A673 (cell line): ENCODE measurements at places on chromosomes 5 and 9.

DNA sequence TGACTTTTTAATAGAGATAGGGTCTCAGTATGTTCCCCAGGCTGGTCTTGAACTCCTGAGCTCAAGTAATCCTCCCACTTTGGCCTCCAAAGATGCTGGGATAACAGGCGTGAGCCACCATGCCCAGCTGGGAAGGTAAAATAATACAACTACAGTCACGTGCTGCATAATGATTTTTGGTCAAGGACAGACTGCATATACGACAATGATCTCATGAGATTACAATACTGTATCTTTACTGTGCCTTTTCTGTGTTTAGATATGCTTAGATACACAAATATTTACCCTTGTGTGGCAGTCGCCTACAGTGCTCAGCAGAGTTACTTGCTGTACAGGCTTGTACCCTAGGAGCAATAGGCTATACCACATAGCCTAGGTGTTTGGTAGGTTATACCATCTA lies 14.2 kb upstream of the IRF1 start:
- DNase-seq: no peak

DNA sequence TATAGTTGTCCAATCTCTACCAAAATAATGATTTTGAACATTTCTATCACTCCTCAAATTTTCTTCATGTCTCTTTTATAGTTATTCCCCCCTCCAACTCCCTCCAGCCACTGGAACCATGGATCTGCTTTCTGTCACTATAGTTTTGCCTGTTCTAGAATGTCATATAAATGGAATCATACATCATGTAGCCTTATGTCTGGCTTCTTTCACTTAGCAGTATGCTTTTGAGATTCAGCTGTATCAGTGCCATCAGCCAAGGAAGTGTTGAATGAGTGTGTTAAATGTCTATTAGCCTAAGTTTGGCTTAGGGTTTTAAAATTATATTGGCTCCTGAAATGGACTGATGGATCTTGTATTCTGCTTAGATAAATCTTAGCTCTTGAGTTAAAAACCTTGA lies 36.0 kb downstream of the UBE2D2 start:
- no peak for DNase-seq

DNA sequence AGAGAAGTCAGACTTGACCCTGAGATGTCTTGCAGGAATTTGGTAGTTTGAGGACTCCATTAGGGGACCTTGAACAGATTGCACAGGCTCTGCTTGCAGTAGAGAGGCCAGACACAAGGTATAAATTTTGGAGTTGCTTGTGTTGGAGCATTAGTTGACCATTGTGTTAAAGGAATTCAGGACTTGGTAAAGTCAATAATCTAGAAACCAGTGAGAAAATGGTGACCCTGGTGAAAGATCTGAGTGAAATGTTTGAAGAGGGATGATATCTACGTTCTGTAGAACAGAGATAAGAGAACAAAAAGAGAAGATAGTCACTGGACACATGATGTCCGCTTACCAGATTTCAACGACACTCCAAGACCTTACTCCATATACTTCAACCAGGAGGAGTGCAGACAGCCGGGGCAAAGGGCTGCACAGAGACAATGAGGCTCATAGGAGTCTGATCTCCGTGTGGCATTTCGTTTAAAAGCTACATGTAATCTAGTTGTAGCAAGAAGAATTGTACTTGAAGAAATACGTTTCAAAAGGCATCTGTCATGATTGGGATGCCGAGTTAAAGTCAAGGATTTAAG lies 13.2 kb downstream of the DNAJC25 start:
- DNase-seq: no peak

DNA sequence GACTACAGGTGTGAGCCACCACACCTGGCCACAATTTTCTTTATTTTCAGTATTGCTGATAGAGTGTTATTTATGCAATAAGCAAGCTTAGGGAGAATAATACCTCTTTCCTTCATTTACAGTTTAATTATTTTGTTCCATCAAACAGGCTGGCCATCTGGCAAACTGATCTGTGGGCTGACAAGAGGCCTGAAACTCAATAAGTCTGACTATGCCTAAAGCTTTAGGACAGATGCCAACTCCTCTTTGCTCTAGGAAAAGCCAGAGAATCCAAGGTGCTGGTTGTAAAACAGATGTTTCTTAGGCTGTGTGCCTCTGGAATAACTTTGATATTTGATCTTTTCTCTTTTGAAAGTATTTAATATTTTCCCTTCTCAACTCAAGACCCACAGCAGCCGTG lies 98.4 kb downstream of the TARS1 start:
- no peak for DNase-seq

DNA sequence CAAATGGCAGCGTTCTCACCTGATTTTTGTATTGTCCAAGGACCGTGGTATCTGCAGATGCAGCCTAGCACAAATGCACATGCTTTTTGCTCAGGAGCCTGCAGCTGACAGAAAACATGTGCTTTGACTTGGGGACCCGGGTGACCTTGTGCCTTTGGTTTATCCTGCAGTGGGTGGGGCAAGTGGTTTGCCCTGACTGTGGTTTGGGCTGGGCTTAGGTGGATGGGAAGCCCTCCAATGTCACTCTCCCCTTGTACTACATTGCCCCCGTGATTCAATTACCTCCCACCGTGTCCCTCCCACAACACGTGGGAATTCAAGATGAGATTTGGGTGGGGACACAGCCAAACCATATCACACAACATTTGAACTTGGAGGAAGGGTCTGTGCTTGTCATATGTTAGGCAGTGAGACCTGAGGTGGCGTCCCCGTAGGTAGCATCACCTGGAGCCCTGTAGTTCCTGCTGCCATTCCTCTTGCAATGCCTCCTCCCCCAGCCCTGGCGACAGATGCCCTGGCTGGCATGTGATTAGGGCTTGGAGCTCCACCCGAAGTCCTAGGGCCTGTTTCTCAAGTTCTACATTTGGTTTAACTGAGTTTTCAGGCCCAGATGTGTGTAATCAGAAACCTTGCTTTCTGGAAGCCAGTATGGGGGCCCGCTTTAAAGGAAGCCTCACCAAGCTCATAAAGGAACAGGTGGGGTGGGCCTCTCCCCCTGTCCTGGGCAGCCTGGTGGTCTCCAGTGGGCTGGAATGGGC lies 2.1 kb downstream of the ANKRD33B start:
- DNase-seq: no peak

- no peak for DNase-seq
Observed at GRCh38 chr5:159933531-159934485, 17.5 kb downstream of the ADRA1B start.

DNA sequence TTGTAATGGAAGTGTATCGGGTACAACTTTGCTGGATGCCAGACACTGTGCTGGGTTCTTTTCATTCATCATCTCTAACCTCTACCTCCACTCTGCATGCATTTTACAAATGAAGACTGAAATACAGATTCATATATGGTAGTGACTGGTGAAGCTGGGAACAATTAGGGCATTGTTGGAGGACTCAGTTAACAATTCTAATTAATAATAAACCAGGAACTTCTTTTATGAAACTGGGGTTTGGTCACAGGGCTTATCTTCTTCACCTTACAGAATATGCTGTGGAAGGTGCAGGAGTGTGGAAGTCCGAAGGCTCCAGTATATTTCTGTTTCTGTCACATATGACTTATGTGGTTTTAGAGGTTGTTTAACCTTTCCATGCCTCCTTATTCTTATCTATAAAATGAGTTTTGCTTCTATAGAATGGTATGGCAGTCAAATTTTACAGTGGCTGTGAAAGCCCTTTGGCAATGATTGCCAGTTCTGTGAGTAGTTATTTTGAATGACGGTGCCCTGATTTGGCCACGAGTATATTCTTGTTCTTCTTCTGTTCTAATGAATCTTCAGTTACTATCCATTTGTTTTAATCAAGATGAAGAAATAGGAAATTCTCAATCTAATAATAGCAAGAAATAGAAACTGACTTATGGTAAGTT lies 284.7 kb downstream of the GABRB2 start:
- no peak for DNase-seq
